ENCODE measurements at places on chromosomes 6 and 20.

DNA sequence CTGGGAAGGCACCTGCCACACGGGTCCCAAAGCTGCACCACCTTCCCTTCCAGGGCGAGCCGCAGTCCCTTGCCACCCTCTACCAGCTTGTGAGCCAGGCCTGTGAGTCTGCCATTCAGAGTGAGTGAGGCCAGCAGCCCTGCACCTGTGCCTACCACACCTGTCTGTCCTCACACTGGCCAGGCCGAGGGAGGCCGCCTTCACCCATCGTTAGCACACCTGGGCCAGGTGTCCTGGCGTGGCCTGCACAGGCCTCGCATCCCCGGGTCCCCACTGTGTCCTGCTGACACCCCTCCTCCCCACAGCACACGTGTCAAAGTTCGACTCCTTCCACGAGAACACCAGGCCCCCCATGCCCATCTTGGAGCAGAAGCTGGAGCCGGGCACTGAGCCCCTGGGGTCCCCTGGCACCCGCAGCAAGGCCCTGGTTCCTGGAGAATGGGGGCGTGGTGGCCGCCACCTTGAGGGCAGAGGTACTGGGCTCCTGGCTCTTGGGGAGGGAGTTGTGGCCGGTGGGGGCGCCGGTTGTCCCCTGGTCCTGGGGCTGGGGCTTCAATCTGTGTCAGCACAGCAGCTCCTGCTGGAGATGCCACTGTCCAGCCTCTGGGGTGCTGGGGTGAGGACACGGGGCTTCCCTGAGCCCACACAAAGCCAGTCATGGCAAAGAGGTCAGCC is 33.0 kb downstream of the CHRNA4 start:
- DNase-seq: no peak

- DNase-seq: no peak
Measured at GRCh38 chr6:144302701-144303372, 17.7 kb downstream of the UTRN start.

- DNase-seq: no peak
Measured at GRCh38 chr6:52544602-52545405, 32.1 kb downstream of the TRAM2 start.

GRCh38 chr6:26053992-26054780 is 33.0 kb upstream of the HFE start:
- DNase-seq: no peak

DNA sequence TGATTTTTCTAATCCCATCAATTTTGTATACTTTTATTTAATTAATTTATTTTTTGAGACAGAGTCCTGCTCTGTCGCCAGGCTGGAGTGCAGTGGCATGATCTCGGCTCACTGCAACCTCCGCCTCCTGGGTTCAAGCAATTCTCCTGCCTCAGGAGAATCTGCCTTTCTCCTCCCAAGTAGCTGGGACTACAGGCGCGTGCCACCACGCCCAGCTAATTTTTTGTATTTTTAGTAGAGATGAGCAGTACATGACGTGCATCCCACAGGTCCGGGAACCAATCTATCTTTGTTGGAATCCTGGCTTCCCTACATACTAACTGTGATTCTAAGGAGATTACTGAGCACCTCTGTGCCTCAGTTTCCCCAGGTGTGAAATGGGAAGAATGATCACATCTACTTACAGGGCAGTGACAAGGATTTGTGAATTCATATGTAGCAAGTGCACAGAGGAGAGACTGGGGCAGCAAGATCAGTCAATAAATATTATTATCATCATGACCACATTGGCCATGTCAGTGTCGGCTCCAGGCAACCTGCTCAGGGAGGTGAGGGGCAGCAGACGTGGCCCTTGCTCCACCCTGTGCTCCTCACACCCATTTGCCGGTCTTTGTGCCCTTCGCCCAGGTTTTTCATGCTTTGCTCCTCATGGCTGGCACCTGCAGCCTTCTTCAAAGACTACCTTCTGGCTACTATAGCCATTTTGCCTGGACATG is 22.1 kb downstream of the CYP24A1 start:
- no peak for DNase-seq

DNA sequence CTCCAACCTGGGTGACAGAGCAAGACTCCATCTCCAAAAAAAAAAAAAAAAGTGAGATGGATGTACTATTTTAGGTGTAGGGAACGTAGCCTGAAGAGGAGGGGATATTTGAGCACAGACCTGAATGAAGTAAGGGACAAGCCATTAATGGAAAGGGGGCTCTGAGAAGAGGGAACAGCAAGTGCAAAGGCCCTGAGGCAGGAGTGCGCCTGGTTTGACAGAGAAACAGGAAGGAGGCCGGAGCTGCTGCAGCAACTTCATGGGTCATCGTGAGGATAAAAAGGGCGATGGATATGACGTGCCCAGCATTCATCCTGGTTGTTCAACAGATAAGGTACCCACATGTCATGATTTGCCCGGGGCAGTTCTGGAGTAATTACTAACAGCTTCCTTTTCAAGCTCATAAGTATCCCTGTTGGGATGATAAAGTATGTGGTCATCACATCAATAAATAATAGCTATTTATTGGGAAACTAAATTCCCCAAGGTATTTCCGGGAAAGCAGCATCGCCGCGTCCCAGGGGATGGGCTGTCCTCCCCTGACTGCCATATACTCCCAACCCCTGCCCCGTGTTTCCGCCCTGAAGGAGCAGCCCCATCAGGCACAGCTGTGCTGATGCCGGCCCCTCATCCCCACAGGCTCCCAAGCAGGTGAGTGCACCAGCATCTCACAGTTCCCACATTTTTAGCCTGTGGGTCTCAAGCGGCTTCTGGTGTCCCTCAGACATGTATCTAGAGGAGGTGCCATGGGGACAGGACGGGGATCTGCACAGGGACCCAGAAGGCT is 43.4 kb downstream of the DLGAP4 start:
- DNase-seq: no peak

GRCh38 chr6:157430834-157431233 is 49.8 kb downstream of the ZDHHC14 start:
- no peak for DNase-seq

DNA sequence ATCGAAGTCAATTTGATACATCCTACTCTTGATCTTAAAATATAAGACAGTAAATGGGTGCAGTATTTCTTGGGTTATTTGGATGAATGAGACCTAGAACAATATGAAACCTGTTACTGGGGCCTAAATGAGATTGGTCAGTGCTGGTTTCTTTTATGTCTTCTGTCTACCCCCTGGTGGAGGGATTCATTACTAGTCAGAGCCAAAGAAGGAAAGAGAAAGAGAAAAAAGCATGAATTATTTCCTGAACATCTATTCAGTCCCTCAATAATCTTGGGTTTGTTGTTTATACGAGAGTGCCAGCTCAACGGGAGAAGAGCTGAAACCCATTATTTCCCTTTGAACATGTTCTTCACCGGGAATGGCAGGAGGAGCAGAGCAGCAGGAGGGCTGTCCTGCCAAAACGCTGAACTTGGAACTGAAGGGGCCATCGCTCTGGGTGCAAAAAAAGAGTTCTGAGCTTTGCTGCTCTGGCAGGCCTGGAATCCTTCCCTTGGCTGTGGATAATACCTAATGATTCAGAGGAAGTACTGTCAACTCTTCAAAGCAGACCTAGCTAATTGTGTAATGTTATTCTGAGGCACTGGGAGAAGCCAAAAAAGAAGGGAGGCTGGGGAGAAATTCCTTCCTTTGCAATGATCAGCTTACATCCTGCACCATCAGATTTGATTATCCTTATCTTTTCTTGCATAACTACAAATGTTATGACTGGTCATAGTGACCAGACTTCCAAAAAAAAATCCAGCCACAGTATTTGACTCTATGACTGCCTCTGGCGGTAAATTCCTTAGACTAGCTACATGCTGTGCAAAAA is 72.0 kb downstream of the BLOC1S5 start:
- no peak for DNase-seq

GRCh38 chr6:14187406-14187805 is 69.8 kb downstream of the CD83 start:
- no peak for DNase-seq
